ENCODE measurements at places on chromosomes 1 and 21.
A peak's percentile ranks its signal among the peaks of the same experiment; 100 is the strongest.

DNA sequence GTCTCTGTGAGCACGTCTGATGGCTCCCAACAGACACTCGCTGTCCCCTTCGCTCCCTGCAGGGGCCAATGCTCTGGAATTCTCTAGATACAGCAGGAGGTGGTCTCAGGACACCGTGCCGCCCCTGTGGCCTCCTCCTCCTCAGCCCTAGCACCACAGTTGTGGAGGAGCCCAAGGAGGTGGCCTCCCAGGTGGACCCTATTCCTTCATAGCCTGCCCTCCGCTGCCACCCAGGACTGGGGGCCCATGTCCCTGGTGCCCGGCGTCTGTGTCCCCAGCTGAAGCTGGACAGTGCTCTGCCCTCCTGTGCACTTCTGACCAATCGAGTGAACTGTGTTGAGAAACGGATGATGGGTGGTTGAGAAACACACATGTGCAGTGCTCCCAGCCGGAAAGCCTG lies 149.8 kb upstream of the ARHGEF16 start:
- no peak for DNase-seq

DNA sequence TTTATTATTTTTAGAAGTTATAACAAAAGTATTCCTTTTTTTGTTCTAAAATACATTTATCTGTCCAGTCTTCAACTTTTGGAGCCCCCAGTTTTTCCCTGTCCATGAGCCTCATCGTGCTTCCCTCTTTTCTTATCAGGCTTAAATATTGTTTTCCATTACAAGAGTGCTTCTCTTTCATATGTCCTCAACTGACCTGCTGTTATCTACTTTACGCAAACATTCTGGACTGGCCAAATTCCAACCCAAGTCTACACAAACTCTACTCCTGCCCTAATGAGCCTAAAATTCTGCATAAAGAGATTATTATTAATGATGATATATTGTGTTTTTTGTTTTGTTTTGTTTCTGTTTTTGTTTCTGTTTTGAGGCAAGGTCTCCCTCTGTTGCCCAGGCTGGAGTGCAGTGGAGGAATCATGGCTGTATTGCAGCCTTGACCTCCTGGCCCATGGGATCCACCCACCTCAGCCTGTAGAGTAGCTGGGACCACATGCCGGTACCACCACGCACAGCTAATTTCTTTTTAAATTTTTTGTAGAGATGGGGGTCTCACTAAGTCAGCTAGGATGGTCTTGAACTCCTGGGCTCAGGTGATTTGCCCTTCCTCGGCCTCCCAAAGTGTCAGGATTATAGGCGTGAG lies 318.8 kb upstream of the NEGR1 start:
- DNase-seq: no peak

DNA sequence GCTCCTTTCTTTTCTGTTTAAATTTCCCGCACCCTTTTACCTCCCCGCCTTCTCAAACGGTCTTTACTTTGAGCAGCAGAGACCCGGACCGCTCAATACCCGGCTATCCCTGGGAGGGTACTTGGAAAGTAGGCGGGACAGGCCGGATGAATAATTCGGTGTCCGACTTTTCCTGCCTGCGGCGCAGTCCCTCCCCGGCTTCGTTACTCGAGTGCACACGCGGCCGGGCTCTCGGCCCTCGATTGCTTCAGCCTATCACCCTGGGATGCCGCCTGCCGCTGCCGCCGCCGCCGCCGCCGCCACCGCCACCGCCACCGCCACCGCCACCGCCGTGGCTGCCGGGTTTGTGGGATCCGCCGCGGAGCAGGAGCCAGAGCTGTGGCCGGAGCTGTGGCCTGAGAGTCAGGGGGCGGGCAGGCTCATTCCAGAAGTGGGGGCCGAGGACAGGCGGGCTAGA lies 382 bp upstream of the RASAL2 start:
- DNase-seq: peak; percentile 92

DNA sequence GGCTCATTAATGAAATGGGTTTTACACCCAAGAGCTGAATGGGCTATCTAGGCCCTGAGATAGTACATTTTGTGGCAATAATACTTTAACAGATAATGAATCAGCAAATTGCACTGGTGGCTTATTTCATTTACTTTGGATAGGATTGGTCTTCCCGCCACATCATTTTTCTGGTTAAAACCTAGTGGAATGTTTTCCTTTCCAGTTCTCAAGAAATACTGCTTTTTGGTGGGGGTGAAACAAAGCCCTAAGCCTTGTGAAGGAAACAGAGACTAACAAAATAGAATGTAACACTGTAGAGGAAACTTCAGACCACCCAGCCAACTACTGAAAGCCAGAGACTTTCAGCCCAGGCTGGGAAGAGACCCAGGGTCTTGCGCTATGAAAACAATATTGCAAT lies 172.2 kb downstream of the HHIPL2 start:
- no peak for DNase-seq

DNA sequence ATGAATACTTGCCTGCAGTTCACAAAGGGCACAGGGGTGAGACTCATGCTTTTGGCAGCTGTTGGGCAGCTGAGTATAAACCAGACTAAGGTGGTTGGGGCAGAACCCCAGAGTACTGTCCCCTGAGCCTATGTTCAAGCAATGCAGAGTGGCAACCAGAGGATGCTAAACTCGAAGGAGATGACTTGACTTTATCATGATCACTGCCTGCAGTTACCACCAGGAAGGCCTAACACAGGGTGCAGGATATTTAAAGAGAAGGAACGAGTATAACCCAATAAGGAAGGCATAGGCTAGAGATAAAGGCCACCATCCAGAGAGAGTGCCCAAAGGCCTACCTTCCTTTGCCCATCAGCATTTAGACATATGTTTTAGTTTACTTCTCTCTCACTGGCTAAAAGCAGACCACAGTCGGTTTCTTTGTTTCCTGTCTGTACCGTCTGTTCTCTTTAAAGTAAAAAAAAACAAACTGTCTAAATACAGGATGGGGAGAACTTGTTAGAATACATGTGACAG lies 83.3 kb downstream of the MPZL1 start:
- DNase-seq: no peak

GRCh38 chr1:54567961-54568360 lies 19.9 kb downstream of the ACOT11 start:
- no peak for DNase-seq

- DNase-seq: peak; percentile 30
Observed at GRCh38 chr1:226870401-226871279, at the start of gene PSEN2. Gene PSEN2, plus strand, starts transcription at chr1:226870616. Its CDS starts 11,292 bp downstream, at chr1:226881908.

GRCh38 chr1:22137004-22137720 lies 5.7 kb downstream of the WNT4 start:
- DNase-seq: no peak

- DNase-seq: no peak
Observed at GRCh38 chr1:50846224-50846839, 113.7 kb downstream of the FAF1 start.

DNA sequence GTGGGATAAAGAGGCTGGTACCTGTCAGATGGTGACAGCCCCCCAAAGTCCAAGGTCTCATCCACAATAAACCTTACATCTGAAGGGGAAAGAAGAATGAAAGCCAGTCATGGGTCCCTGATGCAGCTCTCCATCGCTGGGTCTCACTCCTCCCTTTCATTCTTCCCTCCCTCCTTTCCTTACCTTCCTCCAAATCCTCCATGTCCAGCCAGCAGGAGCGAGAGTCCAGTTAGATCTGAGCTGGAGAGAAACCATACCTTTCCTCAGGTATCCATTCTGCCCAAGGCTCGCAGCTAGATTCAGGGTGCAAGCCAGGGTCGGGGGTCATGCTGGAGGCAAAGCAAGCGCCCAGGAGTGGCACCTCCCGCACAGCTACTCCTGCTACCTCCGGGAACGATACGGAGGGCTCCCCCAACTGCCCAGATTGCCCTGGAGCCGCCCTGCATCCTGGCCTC lies 421 bp downstream of the PSRC1 start:
- DNase-seq: no peak

GRCh38 chr1:240084337-240084736 lies 7.3 kb upstream of the FMN2 start:
- DNase-seq: no peak

GRCh38 chr1:64246294-64246917 lies 43.0 kb downstream of the UBE2U start:
- peak; percentile 65 for DNase-seq

DNA sequence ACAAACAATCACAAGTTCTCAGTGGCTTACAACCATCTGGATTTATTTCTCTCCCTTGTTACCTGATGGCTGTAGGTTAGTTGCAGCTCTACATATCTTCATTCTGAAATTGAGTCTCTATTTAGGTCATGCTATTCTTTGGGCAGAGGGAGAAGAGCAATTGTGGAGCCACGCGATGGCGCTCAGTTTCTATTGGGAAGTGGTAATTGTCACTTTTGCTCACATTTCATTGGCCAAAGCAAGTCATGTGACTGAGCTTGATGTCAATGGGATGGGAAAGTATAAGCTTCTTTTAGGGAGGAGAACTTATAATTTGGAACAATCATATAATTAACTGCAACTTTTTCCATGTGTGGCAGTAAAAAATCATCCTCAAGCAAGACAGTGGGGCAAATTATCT lies 166.5 kb downstream of the LMO4 start:
- no peak for DNase-seq

- DNase-seq: no peak
Observed at GRCh38 chr1:4108758-4109627, 208.9 kb upstream of the C1orf174 start.

GRCh38 chr1:31502926-31503511 lies 73.3 kb upstream of the TINAGL1 start:
- no peak for DNase-seq

- peak; percentile 99 for DNase-seq
Observed at GRCh38 chr1:19765623-19766022, 34.1 kb downstream of the TMCO4 start.

DNA sequence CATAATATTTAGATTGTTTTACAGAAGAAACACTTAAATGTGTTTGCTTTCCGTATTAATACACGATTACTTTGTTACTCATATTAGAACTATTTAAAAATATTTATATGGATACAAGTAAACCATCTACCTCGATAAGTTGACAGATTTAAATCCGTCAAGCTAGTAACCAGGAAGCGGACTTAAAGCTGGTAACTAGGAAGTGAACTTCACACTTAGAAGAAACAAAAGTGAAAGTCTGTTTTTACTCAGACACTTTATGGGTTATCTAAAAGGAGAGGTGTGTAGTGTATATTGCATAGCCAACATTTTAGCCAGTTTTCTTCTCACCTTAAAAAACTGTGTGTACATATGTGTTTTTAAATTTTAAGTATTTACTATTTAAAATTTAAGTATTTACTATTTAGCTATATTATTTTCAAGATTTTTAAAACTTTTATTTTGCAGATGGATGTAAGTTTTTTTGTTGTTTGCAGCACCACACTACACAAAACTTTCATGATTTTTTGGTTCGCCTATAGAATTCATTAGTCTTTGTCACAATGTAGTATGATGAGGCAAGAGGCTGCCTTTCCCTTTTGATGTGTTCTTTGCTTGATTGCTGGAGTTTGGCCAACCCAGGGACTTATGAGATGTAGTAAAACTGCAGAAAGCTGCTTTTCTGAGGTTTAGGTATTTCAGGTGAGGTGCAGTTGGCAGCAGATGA lies 2.7 kb downstream of the USP25 start:
- peak; percentile 74 for DNase-seq

DNA sequence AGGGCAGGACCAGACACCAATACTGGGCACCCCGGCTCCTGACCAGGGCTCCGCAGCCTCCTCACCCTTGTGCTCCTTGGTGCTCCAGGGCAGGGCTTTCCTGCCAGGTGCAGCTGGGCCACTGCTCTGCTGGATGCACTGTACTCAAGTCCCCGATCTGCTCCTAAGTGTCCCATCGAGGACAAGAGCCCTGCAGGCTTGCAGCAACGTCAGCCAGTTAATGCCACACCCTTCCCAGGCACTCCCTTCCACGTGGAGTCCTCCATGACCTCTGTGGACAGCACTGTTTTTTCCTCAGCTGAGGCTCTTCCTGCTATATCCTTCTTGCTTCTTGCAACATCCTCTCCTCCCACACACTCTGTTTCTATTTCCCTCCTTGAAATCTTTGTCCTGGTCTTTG lies 94.0 kb upstream of the NGF start:
- no peak for DNase-seq

- no peak for DNase-seq
Observed at GRCh38 chr1:183821309-183821888, 16.5 kb downstream of the RGL1 start.

DNA sequence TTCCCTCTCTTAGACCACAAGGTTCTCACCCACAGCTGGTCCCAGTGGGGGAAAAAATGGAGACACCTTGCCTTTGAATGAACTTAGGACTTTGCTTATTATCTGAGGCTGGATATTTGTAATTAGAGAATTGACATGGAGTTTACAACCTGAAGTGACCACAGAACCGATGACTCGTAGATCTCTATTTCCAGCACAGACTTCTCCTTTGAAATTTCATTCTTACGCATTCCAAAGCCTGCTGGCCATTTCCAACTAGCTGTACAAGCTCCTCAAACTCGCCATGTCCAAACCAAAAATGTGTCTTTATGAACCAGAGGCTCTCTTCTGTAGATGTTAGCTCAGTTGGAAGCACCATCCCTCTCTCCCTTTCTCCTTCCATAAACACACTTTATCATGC lies 12.0 kb downstream of the RAB7B start:
- no peak for DNase-seq

GRCh38 chr21:38507374-38507942 lies 9.2 kb upstream of the ERG start:
- no peak for DNase-seq

- no peak for DNase-seq
Observed at GRCh38 chr1:23444104-23444533, 19.6 kb upstream of the TCEA3 start.

- peak; percentile 11 for DNase-seq
Observed at GRCh38 chr1:92599184-92599583, 112.5 kb upstream of the GFI1 start.

DNA sequence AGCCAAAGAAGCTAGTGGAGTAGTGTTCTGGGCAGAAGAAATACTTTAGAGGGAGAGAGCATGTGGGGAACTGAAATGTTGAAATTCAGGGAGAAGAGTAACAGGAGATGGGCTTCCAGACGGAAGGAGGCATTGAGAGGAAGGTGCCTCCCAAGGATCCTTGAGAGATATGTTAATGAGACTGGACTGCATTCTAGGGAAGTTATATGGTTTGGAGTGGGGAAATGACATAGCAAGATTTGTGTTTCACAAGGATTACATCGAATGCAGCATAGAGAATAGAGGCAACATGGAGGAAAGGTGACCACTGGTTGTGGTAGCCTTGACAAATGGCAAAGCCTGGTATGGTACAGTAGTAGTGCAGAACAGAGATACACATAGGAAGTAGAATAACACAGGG lies 160.5 kb upstream of the HMCN1 start:
- DNase-seq: no peak

- DNase-seq: peak; percentile 12
Observed at GRCh38 chr1:107530543-107530942, 389.7 kb downstream of the NTNG1 start.

DNA sequence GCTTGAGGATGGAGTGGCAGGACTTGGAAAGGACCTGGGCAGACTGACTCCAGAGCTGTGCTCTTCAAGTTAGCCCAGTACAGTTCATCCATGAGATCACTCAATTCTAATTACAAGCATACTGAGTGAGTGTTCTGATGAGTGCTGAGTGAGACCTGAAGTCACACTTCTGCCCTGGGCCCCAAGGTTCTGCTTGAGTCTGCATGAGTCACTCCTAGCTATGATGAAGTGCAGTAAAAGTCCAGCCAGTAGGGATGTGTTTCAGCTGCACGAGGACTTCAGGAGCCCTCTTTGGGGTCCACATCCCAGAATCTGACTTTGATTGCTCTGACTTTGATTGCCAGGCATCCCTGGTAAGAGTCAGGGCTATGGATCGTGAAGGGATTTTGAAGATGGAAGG lies 35.8 kb downstream of the PLEKHA6 start:
- peak; percentile 6 for DNase-seq

GRCh38 chr1:192577145-192578140 lies 1.9 kb downstream of the RGS1 start:
- DNase-seq: no peak

All from kidney capillary endothelial cell (primary cell).